ENCODE measurements at places on chromosomes 12 and 14.
A peak's percentile ranks its signal among the peaks of the same experiment; 100 is the strongest.

- DNase-seq, result no peak
Observed at GRCh38 chr12:1918884-1919236, 408 bp upstream of the CACNA2D4 start.

GRCh38 chr12:57243521-57244311 lies 7.3 kb downstream of the STAC3 start:
- peak; percentile 84 for DNase-seq

- DNase-seq, result no peak
Observed at GRCh38 chr14:70020352-70021170, 141.3 kb downstream of the SMOC1 start.

DNA sequence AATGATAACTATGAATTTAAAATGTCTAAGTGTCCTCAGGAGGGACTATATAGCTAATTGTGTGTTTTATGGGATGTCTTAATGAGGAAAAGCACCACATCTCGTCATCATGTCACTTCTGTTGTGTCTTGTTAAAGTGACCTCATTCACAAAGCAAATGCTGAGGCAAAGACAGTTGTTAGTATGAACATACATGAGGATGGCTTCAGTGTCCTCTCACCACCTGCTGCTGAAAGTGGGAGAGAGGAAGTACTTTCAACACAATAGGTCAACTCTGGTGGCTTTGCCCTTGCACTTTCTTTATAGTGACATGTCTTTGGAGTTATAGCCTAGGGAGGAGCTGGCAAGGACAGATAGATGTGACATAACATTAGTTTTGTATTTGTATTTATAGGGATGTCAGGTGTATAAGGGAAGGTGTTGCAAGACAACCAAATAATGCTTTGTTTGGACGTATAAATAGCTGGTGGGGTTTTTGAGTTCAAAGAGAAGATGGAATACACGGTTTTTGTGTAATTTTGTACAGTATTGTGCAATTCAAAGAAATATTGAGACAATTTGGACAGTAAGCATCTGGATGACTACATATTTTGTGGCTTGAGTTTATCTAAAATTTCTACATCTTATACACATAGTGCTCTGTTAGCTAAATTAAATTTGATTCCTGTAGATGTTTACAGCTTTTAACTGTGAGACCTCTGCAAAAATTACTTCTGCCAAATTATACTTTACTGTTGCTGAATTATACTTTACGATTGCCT lies 131.7 kb upstream of the ATP2B1 start:
- DNase-seq, result no peak

DNA sequence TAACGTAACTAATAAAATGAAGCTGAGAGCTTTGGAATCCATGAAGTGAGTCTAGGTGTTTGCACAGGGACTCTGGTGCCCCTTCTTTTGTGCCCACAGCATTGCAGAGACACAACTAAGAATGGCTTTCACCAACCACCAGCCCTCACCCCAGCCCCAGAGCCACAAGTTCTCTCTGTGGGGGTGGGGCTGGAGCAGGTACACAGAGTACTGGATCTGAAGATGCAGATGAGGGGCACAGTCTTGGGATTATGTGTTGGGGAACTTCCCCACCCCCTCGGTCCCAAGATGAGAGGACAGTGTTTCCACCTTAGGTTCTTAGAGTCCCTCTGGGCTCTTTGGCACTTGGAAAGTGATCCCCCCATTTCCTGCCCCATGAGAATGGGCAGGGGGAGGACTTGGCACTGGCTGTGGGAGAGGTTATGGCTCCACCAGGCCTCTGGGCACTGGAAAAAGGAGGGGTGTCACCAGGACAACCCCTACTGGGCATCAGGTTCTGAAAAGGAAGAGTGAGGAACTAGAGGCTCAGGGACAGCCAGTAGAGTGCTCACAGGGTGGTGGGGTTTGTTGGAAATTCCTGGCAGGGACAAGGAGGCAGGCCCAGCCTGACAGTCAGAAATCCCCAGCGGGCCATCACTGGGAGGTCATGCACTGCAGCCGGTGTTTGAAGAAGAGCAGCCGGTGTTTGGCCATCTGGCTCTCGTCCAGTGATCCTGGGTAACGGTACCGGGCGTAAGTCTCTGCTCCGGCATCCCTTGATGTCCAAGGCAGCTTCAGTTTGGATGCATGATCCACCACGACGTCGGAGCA lies 6.7 kb downstream of the B4GALNT1 start:
- DNase-seq, result no peak

DNA sequence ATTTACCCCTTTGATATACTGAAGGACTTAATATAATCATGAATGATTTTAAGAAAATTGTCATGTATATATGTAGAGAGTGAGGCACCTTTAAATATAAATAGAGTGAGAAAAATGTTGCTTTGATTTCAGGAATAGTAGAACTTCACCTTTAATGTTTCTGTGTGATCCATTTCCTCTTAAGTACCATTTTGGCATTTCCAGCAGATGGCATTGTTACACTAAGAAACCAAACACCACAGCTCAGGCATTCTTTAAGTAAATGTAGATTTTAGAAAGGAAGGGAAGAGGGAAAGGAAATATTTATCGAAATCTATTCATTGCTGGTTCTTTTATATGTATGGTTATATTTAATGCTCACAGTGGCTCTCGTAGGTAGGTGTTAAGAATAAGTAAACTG lies 556.7 kb upstream of the FBXO33 start:
- peak; percentile 57 for DNase-seq

- no peak for DNase-seq
Observed at GRCh38 chr12:42477941-42478340, 111.6 kb downstream of the PRICKLE1 start.

DNA sequence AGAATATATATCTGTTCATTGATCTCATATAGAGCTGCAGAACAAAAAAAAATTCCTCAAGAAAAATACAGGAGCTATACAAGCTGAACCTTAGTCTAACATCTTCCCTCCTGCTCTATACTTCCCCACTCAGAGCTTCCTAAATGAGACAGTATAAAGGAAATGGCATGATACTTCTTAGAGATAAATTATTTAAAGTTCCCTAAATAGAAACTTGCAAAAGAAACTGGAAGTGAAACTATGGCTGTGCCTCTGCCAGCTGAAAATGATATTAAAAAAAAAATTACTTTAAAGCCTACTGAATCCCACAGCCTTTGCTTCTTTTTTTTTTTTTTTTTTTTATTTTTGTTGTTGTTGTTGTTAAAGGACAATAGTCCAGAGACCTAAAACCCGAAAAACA lies 11.6 kb upstream of the NEK9 start:
- DNase-seq, result no peak

DNA sequence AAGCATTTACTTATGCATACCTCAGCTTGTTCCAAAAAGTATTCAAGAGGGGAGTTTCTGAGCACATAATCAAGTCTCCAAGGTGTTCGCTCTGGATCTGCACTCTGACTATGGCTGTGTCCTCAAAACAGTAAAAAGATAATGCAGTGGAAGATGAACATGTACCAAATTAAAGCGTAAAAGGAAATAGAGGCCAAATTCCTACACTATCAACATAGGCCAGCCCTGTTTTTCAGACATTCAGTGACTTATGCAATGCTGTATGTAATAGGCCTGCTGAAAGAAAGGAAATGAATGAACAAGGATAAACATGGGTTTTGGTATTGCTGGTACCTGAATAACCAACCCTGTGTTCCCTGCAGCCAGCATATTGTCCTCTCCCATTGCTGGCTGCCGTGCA lies 115.7 kb downstream of the SAMD4A start:
- DNase-seq, result no peak

DNA sequence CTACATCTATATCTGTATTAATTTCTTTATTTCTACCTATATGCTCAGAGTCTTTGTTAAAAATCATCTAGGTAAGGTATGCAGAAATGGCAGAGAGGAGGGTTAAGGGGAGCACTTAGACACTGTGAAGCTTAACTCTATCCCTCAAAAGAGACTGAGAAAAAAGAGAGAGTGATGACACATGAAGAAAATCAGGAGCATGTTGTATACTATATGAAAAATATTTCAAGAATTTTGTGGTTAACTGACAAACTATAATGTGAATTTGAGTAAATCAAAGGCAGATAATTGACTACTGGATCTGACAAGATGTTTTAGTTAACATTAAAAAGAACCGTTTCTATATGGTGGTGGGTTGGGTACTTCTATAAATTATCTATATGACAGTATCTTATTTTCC lies 1814.2 kb upstream of the SEL1L start:
- DNase-seq, result no peak

GRCh38 chr12:3215410-3215975 lies 138.3 kb downstream of the TSPAN9 start:
- no peak for DNase-seq

DNA sequence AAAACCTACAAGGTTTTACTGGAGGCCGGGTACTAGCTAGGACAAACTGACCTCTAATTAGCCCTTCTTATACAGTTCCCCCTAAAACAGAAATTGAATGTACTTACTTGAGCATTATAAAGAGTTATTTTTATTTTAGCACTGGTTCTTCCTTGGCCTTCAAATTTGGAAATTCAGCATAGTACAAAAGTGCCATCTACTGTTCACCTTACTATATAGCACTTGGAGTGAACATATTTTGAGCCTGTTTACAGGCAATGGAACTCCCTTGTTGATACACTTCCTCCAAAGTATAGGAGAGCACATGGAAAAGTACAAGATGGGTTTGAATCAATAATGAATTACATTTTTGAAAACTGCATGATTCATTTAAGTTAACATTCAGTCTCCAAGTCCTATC lies 3.9 kb upstream of the POC1B start:
- DNase-seq, result peak; percentile 17

GRCh38 chr14:91244501-91244901 lies at the start of gene GPR68:
Gene GPR68, minus strand, starts transcription at chr14:91244704. Its CDS starts 9,654 bp downstream, at chr14:91235050.
- no peak for DNase-seq

DNA sequence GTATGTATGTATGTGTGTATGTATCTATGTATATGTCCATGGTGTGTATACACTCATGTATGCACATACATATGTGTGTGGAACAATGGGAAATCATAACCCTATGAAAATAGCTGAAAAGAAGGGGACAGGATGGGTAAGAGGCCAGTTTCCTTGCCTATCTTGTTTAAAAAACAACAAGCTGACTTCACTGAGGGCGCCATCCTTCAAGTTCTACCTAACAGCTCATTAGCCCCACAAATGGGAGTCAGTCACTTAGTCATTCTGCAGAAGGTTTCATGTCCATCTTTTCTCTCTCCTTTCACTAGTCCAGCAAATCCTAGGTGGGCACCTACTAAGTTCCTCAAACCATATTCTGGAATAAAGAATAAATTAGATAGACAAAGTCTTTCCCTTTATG lies 14.7 kb downstream of the STON2 start:
- no peak for DNase-seq

DNA sequence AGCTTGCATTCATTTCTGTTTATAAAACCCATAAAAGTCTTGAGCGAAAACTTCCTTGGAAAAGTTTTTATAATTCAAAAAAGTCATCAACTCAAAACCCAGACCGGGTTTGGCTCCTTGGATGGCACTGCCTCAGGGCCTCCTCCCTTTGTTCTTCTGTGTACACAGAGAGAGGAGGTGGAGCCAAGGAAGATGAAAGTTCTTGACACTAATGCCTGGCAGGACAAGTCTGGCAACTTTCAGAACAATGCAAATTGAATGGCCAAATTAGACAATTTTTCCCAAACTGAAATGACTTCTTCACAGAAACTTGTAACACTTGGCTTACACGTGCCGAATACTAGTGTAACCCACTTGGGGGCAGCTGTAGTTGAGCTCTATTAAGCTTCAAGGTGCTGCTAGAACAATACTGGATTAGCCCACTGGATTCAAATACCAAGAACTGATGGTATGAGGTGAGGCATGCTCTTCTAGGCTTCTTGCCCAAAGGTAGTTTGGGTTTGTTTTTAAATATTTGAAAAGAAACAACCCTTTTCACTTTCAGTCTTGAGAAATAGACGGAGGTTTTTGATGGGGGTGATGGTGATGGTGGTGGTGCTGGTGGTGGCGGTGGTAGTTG lies 86.6 kb upstream of the FRMD6 start:
- no peak for DNase-seq

- no peak for DNase-seq
Observed at GRCh38 chr12:40055228-40055579, 50.7 kb downstream of the SLC2A13 start.

DNA sequence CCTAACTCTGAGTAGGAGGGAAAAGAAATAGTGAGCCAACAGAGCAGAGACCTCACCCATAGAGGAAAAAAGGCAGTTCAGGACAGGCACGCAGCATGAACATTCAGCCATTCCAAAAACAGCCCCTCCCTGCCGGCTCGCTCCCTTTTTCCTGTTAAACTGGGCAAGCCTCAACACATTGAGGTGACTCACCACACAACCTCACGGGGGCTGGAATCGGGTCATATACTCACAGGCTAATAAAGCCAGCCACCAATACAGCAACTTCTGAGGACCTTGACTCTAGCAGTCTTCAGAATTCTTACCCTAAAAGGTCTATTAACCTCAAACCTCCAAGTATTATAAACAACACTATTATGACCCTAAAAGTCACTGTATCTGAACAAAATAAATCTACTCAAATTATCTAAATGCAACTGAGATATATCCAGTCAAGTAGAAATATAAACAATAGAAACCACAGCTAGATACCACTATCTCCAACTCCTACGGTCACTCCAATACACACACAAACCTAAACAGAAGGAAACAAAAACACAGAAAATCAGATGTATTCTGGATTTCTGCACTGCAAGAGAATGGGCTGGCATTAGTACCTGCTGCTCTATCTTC lies 6.3 kb downstream of the YBX3 start:
- DNase-seq, result no peak

DNA sequence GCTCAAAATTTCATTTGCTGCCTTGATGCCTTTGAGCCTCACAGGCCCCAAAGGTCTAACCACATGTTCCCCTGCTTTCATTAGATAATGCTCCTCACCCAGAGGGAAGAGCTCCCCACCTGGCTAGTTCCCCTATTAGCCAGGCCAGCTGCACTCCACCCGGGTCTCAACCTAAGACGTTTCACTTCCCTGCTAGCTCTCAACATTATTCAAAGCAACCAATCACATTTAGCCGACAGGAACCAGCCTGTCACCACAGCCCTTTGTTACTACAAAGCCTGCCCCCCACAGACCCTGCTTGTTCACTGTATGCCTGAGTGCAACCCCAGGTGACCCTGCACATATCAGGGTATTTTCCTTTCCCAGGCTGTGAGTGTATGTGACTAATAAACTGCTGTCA lies 78.6 kb downstream of the SLC15A5 start:
- DNase-seq, result peak; percentile 39

DNA sequence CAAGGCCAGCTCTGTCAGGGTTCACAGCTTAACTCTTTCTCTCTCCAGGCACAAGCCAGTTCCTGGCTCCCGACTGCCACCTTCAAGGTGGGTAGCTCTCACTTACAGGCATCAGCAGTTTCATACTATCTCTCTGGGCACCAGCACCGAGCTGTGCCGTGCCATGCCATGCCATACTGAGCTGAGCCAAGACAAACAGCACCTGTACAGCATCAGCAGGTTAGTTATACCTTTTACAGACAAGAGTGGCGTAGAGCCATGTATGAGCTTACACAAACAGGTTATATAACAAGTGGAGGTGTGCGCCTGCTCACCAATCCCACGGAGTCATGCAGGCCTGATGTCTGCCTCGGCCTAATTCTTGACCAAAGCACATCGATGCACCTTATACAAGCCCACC lies 1098.7 kb downstream of the AACS start:
- no peak for DNase-seq

Measured in NCI-H1436 (cell line).